ENCODE measurements at places on chromosomes 7 and 10. TPM values are rescaled to one million over a fixed set of nuclear protein-coding genes. Genes with fewer than 3 reads are reported as not detected.

DNA sequence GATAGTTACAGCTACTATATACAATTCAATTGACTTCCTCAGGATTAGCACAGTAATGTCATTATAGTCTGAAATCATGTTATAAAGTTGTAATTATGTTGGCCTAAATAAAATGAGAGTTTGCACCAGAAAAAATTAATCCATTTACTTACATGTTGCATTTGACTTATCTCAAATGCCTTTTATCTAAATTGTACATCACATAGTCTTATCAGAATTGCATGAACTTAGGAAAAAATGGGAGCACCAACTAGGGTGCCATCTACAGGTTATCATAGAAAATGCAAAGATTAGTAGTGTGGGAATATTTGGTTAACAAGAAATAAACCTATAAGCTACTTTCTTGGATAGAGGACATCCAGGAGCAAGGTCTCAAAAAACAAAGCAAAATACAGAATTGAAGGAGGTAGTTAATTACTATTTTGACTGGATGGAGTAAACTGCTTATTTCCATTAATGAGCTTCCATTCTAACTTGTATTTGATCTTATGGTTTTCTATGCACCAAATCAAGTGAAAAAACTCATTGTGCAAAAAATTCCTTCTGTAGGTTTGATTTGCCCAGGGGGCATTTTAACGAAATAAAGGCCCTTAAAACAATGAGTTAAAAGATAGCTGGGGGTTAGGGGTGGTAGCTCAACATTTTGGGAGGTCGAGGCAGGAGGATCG is 60.0 kb upstream of the ORC5 start:
- peak; percentile 28 for DNase-seq

DNA sequence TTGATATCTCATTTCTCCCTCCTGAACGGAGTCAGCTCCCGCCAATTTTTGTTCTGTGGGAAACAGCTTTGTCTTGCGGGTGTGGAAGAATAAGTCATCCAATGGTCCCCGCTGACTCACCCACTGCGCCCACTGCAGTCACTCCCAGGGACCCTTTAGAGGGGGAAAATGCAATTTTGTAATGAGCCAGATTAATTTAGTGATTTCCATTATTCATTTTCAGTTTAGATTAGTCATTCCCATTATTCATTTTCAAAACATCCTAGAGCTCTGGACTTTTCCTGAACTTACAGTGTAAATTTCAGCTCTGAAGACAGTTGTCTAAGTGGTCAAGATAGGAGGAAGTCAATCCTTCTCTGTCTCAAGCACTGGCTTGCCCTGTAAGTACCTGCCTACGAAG is 154.9 kb upstream of the TMEM72 start:
- DNase-seq: peak; percentile 82

GRCh38 chr10:126352453-126352852 is 35.8 kb downstream of the ADAM12 start:
- no peak for DNase-seq

DNA sequence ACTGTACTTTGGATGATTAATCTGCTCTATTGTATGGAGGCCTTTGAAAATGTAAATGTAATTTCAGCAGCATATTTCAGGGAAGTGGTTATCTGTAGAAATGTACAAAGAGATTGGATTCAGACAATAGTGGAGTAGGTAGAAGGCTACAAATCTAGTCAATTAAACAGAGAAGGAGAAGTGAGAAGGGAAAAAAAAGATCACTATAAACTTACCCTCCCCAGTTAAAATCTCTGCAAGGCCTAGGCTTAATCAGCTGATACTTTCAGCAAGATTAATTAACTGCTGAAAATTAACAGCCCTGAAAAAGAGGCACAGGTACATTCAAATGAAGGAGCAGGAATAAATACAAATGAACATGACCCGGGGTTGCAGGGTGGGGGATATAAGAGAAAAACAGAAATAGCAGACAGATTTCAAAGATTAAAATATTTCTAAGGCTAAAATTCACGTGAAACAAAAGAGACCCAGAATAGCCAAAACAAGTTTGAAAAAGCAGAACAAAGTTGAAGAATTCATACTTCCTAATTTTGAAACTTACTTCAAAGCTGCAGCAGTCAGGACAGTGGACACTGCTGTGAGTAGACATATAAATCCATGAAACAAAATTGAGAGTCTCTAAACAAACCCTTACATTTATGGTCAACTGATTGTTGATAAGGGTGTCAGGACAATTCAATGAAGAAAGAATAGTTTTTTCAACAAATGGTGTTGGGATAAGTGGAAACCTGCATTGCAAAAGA is 96.0 kb downstream of the NRCAM start:
- no peak for DNase-seq

GRCh38 chr7:30997316-30997715 is 33.6 kb downstream of the GHRHR start:
- peak; percentile 22 for DNase-seq

DNA sequence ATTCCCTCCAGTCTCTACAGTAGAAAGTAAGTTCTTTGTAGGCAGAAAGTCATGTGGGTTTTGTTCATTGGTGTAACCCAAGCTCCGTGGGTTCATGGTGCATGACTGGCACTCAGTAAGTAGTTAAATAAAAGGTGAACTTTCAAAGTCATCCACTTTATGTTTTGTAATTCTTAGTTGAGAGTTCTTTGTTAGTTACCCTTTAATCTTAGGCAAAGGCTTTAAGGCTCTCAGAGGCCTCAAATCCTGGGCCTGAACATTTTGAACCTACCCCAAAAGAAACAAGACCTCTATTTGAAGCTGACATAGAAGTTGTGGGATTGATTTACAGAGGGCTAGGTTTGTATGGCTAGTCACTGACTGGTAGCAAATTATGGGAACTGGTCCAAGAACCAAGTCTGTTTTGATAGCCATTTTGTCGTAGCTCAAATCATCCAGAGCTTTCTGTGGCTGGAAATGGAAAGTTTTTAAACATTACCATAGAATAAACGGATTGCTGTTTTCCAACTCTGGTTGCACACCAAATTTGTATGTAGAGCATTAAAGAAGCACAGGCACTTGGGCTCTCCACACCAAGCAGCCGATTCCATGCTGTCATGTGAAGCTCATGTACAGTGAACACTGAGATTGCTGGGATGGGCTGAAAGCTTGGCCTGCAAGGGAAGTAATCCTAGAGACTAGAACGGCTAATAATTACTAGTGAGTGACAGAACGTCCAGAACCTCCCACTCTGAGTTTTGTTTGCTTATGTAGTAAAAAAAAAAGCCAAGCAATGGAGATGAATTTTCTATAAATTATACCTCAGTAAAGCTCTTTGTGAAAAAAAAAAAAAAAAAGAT is 53.5 kb downstream of the DENND11 start:
- DNase-seq: no peak

GRCh38 chr7:137373507-137373906 is 30.0 kb upstream of the PTN start:
- DNase-seq: no peak

GRCh38 chr10:48500771-48501170 is 104.1 kb downstream of the ARHGAP22 start:
- no peak for DNase-seq

DNA sequence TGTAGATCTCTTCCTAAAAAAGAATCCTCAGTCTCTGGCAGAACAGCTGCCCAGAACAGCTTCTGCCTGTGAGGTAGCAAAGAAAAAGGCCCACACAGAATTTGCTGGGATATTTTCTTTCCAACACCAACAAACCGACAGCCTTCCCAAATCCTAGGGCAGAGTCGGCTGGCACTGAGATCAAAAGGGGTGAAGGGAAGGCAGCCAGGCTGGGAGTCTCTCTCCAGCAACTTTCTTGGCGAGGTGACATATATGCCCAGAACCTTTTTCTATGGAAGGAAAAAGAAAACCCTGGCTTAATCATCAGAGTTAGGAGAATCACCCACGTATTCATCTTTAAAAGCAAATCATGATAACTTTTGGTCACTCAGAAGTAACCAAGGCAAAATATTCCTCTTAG is 279.6 kb downstream of the DNAJB6 start:
- no peak for DNase-seq

DNA sequence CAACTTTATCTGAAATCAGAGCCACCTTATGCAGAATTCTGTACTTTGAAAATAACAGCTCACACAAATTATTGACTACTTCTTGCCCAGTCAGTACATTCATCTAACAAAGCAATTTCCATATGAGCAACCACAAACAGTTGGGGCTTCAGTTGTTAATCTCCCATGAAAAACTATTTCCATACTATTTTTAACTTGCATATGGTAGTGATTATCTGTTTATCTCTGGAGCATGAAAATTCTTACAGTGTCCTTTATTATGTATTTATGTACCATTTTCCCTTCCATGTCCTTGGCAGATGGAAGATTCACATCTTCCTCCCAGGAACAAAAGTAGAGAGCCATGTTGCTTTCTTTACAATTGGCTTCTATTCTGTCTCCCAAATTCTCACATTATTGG is 285.7 kb downstream of the CRPPA start:
- no peak for DNase-seq

- peak; percentile 46 for DNase-seq
Observed at GRCh38 chr7:29878081-29878688, 71.9 kb downstream of the WIPF3 start.

DNA sequence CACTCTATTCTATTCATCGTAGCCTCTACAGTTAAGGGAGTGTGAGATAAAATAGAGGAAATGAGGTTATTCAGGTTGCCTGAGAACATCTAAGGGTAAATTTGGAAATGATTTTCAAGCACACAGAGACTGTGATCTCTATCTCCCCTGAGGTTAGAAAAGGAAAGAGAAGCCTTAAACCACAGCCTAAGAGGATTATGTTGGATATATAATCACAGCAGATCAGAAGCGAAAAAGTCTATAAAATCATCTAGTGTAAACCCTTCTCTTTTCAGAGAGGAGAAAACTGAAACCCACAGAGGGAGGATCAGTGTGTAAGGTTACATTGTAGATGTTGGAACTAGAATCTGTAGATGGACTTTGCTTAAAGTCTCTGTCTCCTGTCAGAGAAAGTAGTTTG is 90.6 kb upstream of the SEMA3E start:
- no peak for DNase-seq

DNA sequence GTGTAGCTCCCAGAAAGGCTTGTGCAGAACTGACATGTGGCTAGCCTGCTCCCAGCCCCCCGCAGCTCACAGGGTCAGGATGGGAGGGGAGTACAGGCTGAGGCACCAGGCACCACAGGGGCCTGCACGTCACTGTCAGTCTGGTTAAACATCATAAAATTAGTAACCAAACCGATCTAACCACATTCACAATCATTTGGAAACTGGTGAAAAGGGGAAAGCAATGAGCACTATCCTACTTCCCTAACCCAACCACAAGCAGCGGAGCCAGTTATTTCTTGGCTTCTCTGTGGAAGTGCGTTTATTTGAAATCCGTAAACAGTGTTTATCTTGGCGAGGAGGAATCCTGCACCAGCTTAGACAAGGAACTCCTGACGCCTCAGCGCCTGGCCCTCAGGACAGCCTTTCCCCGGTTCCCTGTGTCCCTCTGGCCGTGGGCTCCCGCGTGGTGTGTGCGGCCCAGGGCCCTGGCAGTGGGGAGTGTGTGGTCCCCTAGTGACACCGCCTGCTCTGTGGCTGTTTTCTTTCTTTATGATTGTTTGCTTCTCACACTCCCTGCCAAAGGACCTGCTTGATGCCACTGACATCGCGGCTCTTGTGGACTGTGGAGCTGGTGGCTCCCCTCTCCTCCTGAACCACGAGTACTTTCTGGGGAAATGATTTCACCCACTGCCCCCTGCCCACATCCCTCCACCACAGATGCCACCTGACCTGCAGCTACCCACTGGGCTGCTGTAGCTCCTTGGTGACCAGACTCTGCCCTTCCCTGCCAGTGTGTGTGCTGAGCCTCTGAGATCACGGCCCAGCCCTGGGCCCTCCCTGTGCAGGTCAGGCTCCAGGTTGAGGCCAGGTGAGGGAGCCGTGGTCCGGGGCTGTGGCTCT is 38.0 kb downstream of the INPP5A start:
- peak; percentile 91 for DNase-seq

DNA sequence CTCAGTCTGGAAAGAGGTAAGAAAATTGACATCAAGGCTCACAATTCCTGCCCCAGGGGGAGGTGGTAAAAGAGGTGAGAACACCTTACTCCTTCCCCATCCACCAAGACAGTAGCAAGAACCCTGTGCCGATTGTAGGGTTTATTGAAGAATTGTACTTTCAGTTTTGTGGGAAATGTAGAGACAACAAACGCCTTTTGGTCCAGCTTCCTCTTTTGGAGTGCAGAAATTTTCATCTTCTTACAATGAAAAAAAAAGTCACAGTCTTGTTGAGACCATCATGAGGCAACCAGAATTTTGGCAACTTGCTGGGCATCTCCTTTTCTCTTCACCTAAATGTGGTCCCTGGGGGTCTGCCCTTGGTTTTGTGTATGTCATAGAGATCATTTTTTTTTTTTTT is 217.7 kb downstream of the TMEM178B start:
- DNase-seq: no peak

- DNase-seq: no peak
Observed at GRCh38 chr10:69635428-69636272, 5.6 kb downstream of the FAM241B start.

DNA sequence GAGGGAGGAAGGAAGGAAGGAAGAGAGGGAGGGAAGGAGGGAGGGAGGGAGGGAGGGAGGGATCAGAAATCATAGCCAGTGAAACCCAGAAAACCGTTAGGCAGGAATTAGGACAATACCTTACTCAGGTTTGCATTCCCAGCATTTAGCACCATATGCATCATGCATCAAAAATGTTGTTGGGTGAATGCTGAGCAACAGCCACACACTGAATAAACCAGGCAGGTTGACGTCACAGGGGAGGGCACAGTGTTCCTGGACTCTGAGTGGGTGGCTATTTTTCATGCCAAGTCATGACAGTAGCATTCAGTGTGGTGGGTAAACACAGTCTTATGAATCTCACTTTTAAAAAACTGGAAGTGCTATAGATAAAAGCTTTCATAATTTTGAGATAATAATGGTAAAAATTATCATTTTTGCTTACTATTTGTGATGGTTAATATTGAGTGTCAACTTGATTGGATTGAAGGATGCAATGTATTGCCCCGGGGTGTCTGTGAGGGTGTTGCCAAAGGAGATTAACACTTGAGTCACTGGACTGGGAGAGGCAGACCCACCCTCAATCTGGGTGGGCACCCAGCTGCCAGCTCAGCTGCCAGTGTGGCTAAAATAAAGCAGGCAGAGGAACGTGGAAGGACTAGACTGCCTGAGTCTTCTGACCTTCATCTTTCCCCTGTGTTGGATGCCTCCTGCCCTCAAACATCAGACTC is 199.1 kb upstream of the PRKCQ start:
- peak; percentile 99 for DNase-seq

GRCh38 chr7:135662123-135662372 is 266 bp upstream of the STMP1 start:
- DNase-seq: no peak

ASB15 gene
- polyA plus RNA-seq: not detected

CHAT gene
- polyA plus RNA-seq: not detected

LZTS2 gene
- polyA plus RNA-seq: 108 TPM

PNLIPRP3 gene
- polyA plus RNA-seq: not detected

PTPRZ1 gene
- not detected for polyA plus RNA-seq

UNCX gene
- polyA plus RNA-seq: not detected

MORN4 gene
- polyA plus RNA-seq: 8.4 TPM

CRYGN gene
- not detected for polyA plus RNA-seq

CTBP2 gene
- polyA plus RNA-seq: 80.2 TPM

RAMP3 gene
- polyA plus RNA-seq: not detected

RBM20 gene
- polyA plus RNA-seq: 0.15 TPM

All from IMR-90 (cell line).